ENCODE measurements at places on chromosomes 4 and X.

GRCh38 chr4:41161355-41161754, 53.0 kb downstream of the APBB2 start:
- no peak for DNase-seq

DNA sequence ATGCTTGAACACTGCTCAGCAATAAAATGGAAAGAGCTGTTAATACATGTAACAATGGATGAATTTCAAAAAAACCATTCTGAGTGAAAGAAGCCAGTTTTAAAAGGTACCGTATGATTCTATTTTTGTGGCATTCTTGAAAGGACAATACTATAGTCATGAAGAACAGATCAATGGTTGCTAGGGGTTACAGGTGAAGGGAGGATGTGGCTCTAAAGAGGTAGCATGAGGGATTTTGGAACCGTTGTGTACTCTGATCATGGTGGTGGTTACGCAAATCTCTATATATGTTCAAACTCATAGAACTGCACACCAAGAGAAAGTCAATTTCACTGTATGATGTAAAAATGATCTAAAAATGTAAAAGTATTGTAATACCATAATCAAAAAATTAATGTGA, 40.0 kb upstream of the CTAG2 start:
- DNase-seq = no peak

GRCh38 chr4:81814987-81815541, 343.4 kb upstream of the RASGEF1B start:
- DNase-seq = no peak

- DNase-seq = no peak
These were observed 28.6 kb downstream of the CXCL13 start for GRCh38 chr4:77634132-77634785.

GRCh38 chr4:182809417-182810102, 107.6 kb downstream of the DCTD start:
- no peak for DNase-seq

DNA sequence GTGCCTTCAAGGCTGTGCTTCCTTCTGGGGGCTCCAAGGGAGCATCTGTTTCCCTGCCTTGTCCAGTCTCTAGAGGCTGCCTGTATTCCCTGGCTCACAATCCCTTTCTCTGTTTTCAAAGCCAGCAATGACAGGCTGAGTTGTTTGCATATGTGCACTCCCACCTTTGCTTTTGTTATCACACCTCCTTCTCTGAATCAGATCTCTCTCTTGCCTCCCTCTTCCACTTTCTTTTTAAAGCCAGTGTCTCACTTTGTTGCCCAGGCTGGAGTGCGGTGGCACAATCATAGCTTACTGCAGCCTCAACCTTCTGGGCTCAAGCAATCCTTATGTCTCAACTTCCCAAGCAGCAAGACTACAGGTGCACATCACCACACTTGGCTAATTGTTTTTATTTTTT, 37.1 kb upstream of the LEF1 start:
- DNase-seq = no peak
